Right cardiac atrium (tissue), 5 donors: ENCODE measurements at places on chromosomes 2 and 18. TPM values are rescaled to one million over a fixed set of nuclear protein-coding genes. Genes with fewer than 3 reads are reported as not detected.

DNA sequence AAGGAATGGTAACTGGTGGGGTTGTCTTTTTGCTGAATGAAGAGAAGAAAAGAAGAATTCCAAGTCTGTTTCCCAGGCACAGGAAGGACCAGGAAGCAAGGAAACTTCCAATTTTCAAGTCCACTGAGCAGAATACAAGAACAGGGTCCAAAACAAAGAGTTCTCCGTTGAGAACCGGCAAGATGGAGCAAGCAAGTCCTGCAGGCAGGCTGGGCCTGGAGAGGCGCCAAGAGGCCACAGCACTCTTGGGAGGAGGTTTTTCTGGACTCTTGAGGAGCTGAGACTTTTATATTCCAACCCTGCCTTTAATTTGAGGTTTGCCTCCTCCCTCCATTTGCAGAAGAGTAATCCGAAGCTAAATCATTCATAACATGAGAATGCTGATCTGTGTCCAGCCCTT, 224.5 kb downstream of the IKZF2 start:
- DNase-seq: peak; percentile 73

Gene TWIST2
- 3.1 TPM for total RNA-seq

Gene GNAL
- 8.7 TPM for total RNA-seq

DNA sequence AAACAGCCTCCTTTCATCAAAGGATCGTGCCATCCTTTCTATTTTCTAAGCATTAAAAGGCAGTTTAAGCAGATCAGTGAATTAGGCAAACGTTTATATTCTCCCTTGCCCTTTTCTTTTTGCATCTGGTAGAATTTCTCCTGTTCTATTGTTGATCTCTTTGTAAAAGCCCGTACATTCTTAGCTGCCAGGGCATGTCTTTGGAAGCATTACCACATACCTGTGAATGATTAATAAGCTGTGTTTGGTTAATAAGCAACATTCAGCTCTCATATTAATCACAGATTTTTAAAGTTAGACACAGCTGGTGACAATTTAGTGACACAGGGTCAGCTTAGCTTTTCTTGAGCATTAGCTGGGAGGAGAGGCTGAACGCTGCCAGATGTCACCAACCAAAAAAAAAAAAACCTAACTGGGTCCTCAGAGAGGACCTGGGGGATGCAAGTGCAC, 33.8 kb upstream of the CYP1B1 start:
- no peak for DNase-seq

Gene LOXHD1
- total RNA-seq: 0.31 TPM

DNA sequence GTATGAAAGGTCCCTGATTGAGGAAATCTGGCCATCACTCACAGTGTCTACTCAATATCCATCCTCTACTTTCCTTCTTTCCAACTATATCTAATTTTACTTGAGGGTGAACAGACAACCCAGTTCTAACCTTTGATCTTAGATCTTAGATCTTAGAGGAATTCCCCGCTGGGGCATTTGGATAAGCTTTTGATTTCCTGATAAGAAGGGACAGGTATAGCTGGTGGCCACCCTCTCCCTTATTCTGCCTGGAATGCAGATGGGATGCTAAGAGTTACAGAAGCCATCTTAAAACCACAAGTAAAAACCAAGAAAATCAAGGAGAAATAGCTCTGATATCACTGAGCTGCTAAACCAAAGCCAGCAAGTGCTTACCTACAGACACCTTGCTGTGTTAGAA, 77.2 kb upstream of the ACSL3 start:
- no peak for DNase-seq

DNA sequence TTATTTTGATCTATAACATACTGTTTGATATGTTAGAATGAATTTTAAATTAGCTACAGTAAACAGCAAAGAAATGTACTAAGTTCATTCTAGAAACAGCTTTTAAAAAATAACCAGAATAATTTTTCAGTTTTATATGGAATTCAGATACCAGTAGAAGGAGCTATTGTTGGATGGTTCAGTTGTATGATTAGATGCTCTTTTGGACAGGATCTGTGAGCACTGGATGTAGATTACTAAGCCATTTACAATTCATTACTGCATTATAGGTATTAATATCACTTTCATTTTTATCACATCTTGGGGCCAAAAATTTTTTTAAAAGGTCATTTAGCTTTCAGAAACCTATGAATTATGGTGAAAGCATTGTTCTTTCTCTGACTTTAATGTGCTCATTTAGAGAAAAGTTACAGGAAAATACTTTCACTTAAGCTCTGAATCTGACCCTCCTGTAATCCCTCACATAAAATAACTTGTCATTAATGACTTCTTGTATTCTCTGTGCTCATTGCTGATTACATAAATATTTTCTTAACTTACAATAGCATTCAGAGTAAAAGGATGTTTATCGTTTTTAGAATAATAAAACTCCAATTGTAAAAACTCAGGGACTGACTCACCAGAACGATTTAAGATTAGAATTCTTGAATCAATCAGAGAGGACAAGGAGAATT, 750.2 kb downstream of the SLC4A3 start:
- DNase-seq: no peak

- DNase-seq: peak; percentile 51
These were observed 14.9 kb downstream of the SALL3 start for GRCh38 chr18:78994531-78994930.

Gene FBXO41
- 2.2 TPM for total RNA-seq
